ENCODE measurements at places on chromosomes 4 and X. TPM values are rescaled to one million over a fixed set of nuclear protein-coding genes. Genes with fewer than 3 reads are reported as not detected.

The CLGN gene
- total RNA-seq, result 77.8 TPM

The HERC5 gene
- total RNA-seq, result 1.5 TPM

The ABHD18 gene
- 10.0 TPM for total RNA-seq

GRCh38 chr4:185573651-185574199, 38.4 kb upstream of the PDLIM3 start:
- DNase-seq, result no peak

DNA sequence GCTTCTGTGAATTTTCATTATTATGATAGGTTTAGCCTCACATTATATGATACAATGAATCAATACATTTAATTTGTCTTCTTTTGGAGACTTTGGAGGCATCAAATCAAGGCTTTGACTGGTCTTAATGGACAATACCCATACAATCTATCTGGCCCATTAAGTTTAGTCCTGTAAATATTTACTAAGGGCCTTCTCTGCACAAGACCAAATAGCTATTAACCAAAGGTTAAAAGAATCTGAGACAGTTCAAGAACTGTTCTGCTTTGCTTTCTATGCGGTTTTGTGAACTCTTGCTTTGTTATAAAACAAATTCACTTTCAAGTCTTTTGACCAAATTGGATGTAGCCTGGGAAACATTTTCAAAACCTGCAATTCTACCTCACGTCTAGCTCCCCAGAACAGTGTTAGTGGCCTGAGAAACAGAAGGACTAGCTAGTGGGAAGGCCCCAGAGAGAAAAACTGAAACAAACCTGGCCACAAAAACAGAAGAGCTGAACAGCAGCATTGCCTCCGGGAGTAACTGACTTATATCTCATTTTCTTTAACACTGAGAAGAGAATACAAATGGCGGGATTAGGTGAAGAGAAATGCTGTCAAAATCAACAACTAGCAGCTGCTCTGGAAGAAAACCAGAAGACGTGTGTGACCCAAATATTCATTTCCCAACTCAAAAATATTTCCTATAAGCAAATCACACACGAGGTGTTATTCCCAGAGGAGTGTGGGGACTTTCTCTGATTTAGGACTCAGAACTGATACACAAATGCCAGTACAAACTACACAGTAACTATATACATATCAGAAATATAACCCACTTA, 548 bp downstream of the TLR1 start:
- no peak for DNase-seq

- no peak for DNase-seq
These were observed 71.5 kb upstream of the SLC39A8 start for GRCh38 chr4:102416765-102417164.

DNA sequence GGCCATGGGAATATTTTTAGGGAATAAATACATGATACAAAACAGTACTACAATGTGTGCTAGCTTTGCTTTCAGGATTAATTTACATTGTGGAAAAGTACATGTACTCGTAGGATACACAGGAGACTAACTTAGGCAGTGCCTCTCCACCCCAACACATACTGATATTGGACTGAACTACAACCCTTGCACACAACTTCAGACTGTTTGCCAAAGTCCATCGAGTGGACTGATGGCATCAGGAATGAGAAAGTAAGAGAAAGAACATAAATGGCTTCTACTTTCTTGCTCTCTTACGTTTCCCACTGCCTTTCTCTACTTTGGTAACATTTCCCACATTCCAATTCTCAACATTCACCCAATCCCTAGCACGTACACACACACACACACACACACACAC, 130.1 kb downstream of the RNF150 start:
- DNase-seq, result no peak

- DNase-seq, result no peak
These were observed 420.1 kb upstream of the INTU start for GRCh38 chr4:127212701-127213100.

GRCh38 chr4:169050881-169051760, 41.1 kb upstream of the CBR4 start:
- DNase-seq, result no peak

- DNase-seq, result peak; percentile 21
These were observed 114.8 kb downstream of the HMX1 start for GRCh38 chr4:8756816-8757215.

DNA sequence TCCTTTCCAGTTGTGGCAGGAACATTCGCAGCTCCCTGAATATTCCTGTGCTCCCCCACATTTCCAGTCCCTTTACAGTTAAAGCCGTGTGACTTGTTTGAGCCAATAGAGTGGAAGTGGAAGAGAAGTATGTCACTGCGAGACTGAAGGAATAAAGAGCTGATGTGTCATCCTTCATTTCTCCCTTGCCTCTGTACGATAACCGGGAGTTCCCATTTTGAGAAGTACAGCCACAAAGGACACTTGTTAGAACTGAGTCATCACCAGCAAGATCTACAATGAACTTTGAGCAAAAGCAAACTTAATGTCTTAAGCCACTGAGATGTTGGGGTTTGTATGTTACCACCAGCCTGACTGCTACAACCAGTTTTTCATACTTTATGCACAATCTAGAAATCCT, 92.3 kb downstream of the SPRY1 start:
- DNase-seq, result no peak

GRCh38 chr4:128385683-128386304, 98.2 kb upstream of the PGRMC2 start:
- DNase-seq, result no peak

DNA sequence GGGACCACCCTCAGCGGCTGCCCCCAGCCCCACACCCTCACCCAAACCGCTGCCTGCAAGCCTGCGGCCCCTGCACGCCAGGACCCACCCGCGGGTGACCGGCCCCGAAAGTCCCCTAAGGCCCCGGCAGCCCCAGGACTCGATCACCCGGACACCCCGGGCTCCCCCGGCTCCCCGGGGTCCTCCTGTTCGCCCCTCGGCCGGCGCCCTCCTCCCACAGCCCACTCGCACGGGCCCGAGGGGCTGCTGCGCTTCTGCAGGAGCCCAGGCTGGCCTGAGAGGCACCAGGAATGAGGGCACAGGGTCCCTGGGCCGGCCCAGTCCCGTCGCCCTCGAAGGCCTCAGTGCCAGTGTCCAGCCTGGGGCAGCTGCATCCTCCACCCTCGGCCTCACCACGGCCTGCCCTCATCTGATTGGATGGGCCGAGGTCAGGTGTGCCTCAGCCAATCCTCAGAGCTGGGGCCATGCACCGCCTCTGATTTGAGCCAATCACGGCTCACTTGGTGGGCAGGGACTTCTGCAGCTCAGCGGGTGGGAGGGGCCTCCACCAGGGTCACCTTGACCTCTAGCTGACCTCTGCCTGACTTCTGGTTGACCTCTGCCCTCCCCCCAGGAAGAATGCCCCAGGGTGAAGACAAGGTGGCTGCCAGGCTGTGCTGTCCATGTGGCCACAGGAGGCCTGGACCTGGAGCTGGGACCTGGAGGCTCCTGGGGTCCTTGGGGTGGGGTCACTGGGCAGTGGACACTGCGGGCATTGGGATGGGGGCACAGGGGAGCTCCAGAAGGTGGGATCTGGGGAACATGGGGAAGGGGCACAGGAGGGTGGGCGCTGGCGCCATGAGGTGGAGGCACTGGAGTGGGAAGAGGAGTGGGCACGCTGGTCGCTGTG, 97.6 kb upstream of the NKX1-1 start:
- no peak for DNase-seq

- DNase-seq, result no peak
These were observed 55.5 kb downstream of the CLDN22 start for GRCh38 chr4:183264614-183265013.

- no peak for DNase-seq
These were observed 56.6 kb upstream of the RHOH start for GRCh38 chr4:40140196-40140595.

- peak; percentile 43 for DNase-seq
These were observed 160.2 kb upstream of the CPEB2 start for GRCh38 chr4:14841801-14842768.
